Germinal center (tissue), 1 donor: ENCODE measurements at places on chromosomes 6 and 20.

GRCh38 chr6:5275497-5275896 is 14.2 kb downstream of the FARS2 start:
- DNase-seq, result no peak

- no peak for DNase-seq
Observed at GRCh38 chr6:3363296-3364025, 93.4 kb downstream of the SLC22A23 start.

- DNase-seq, result no peak
Observed at GRCh38 chr6:90368001-90368400, 71.4 kb upstream of the BACH2 start.

DNA sequence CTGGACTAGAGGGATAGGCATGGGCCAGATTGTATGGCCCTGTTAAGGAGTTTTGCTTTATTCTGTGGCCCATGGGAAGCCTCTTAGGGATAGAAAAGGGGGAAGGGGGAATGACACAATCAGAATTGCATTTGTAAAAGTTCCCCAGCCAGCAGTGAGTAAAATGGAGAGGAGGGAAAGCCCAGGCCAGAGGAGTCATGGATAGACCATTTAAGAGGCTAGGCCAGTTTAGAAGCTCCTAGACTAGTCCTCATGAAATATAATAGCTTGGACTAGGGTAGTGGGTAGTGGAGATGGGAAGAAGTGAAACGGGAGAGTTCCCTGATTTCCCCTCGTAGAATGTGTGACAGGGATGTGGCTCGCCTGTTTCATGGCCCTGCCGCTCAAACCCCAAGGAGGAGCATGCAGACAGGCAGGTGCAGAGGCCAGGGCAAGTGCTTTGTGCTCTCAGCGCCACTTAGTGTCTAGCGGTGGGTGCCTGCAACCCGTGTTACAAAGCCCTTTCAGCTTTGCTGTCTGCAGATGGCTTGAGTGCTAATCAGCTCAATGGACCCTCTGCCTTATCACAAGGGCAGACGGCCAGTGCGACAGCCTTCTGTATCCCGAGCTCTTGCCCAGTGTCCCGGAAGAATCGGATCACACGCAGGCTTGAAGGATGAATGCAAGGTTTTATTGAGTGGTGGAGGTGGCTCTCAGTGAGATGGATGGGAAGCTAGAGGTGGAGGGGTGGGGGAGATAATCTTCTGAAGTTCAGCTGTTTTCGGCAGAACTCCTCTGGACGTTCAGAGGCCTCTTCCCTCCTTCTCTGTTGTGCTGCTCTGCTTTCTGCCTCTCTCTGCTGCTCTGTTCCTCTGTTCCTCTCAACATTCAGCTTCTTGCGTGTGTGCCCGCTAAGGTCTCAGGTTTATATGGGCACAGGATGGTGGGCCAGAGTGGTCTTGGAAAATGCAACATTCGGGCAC is 141.1 kb downstream of the CEP57L1 start:
- DNase-seq, result no peak

GRCh38 chr6:154622618-154623336 is 110.4 kb upstream of the SCAF8 start:
- DNase-seq, result no peak

- no peak for DNase-seq
Observed at GRCh38 chr6:168706471-168707177, 265.6 kb downstream of the SMOC2 start.

DNA sequence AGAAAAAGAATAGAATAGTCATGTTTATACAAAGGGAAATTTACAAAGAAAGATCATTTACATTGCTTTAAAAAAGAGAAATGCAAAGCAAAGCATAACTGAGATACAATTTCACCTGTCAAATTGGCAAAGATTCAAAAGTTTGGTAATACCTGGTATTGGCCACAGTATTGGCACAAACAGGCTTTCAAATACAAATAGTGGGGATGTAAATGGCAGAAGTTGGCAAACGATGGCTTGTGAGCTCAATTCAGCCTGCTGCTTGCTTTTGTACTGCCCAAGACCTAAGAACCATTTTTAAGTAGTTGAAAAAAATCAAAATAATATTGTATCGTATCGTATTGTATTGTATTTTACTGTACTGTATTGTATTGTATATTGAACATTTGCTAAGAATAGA is 194.5 kb upstream of the JAG1 start:
- DNase-seq, result no peak

DNA sequence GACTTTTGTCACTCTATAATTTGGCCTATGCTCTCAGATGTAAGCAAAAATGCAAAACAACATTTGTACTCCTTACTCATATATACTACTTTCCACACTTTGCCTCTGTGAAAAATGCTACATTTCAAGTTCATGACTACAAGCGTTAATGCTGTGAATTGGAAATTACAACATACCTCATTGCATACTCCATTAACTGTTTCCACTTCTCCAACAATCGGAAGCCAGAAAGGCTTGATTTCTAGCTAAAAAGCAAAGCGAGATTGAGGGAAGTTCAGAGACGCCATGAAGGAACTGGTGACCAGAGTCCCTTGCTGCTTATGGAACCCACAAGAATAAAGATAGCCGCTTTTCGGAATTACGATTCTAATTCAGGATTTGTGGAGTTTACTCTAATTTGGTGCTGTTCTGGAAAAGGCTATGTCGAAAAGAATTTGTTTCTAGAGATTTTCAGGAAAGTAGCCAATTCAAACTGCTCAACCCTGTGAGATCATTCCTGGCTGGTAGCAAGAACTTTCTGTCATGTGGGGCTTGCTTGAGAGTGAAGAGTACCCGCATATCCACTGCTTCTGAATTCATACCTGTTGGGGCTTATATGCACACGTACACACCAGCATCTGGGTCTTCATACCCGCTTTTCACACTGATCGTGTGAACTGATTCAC is 98.0 kb upstream of the CITED2 start:
- no peak for DNase-seq

GRCh38 chr6:118122801-118123200 is 215.7 kb downstream of the SLC35F1 start:
- no peak for DNase-seq

- DNase-seq, result no peak
Observed at GRCh38 chr6:75812560-75812959, 63.5 kb downstream of the MYO6 start.

GRCh38 chr6:158039178-158039557 is 57.5 kb downstream of the SYNJ2 start:
- DNase-seq, result no peak

- peak; percentile 53 for DNase-seq
Observed at GRCh38 chr6:165729307-165729936, 66.4 kb upstream of the PDE10A start.

DNA sequence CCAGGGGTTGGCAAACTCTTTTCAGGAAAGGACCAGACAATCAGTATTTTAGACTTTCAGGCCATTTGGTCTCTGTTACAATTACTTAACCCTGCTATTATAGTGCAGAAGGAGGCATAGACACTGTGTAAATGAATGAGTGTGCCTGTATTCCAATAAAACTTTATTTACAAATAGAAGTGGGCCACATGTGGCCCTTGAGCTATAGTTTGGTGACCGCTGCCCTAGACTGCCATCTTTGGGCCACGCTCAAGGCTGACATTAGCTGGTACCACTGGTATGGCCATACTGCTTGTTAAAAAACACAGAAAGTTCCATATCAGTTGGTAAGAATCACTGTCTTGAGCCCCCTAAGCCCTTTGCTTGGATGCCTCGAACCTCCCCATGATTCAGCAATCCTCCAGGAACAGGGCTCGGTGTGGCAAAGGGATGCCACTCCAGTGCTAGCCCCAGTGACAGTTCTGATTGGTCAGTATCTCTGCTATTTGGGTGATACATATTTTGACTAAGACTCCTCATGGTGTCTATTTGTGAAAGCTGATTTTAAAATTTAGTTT is 23.3 kb upstream of the SNRNP48 start:
- DNase-seq, result no peak

- no peak for DNase-seq
Observed at GRCh38 chr6:85078058-85078457, 313.7 kb upstream of the TBX18 start.

DNA sequence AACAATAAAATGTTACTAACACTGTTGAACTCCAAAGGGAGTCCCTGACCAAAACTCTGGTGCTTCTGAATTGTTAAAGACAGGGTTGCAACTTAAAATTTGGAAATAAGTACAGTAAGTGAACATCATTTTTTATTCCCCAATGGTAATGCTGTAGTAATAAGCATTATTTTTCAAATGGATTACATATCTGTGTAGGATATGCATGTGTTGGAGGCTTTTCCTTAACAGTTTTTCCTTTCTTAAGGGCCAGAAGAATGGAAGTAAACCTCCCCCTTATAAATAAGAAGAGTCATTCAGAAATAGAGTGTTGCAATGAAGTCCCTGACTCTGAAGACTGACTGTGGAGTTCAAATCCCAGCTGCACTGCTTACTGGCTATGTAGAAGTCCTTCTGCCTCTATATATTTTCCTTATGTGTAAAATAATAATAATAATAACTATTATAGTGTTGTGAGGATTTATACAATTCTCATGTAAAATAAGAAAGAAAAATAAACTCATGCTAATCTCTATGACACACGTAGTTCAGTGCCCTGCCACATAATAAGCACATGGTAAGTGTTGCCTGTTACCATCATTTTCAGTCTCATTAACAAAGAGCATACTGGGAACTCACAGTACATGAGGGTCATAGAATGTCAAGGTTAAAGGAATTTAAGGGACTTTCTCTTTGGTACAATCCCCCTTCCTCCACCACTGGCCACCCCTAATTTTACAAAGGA is 129.8 kb upstream of the SMLR1 start:
- DNase-seq, result no peak

- DNase-seq, result no peak
Observed at GRCh38 chr6:124604719-124605118, 357.5 kb upstream of the RNF217 start.

DNA sequence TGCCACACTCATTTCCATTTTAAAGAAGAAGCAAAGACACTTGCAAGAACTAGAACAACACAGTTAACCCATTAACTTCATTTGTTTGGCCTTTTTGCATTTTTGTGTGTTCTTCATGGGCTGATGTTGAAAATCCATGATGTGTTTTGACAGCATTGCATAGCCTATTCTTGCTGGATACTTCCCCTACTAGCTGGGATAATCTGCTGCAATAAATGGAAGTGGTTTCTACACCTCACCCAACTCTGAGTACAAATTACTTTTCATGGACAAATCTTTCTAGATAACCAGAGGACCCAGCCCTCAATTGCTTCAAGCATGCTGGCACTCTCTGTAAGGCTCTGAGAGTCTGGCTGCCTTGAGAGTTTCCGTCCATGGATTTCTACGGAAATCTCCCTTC is 26.5 kb downstream of the CST9L start:
- no peak for DNase-seq

- DNase-seq, result peak; percentile 29
Observed at GRCh38 chr6:110635096-110635495, 158.7 kb upstream of the SLC22A16 start.

DNA sequence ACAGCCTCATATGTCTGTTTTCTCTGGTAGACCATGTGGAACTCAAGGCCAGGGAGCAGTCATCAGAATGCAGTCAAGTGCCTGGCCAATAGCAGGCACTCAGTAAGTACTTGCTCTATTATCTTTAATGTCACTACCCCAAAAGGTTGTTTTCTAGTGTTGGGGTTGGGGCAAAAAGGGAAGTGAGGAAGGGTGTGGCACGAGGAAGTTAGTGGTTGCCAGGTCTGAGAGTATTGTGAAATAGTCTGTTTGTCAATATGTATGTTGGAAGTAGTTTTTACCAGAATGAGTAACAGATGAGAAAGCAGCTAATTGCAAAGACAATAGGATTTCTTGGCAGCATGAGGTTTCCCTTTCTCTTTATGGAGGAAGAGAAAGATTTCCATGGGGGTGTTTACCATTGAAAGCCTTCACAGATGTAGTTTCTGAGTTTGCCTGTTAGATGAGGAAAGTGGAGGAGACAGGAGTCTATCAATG is 59.5 kb upstream of the ARMH2 start:
- DNase-seq, result peak; percentile 54

DNA sequence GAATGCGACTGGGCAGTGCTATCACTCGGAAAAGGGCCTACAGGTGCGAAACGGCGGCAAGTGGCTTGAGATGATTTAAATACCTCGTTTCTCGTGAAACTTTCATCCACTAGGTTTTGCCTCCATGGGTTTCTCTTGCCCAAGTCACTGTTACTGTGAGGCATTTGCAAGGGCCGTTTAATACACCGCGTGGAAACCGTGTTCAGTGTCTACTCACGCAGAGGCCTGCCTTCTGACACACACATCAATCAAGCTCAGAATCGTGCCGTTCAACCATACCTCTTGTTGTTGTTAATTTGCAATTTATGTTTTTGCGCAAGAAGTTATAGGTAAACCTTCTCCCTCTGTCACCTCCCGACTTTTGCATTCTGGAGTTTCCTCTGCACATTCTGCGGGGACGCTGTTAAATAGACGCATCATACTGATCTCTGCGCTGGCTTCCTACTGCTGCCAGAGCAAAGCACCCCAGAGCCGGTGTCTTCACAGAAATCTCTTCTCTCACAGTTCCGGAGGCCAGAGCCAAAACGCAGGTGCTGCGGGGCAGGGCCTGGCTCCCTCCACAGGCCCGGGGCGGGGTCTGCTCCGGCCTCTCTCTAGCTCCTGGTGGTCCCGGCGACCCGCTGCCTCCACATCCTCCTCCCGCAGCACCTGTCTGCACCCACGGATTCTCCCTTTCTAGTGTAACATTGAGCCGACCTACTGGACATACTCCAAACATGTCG is 251.4 kb downstream of the SMOC2 start:
- no peak for DNase-seq

DNA sequence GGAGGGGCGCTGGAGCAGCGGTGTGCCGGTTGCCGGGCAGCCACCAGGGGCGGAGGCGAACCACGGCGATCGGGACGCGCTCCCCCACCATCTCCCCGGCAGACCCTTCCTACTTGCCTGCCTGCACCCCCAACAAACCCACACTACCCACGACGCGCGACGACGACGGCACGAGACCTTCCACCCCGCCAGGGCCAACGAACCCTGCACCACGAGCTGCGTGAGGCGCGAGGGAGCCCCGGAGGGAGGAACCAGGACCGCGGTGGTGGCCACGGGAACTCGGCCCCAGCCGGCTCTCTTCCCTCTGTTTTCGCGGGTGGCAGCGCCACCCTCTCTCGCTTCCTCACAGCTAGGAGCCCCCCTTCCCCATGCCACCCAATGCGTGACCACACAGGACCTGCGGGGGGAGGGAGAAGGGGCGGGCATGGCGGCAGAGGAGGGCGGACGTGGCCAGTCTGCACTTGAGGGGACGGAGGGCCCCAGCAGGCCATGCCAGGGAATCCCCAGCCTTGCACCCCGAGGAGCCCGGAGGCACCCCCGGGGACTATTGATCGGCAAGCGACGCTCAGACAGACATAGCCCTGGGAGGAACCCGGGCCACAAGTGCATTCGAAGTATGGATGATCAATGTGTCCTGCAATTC is 1516.4 kb upstream of the DEFB115 start:
- no peak for DNase-seq

DNA sequence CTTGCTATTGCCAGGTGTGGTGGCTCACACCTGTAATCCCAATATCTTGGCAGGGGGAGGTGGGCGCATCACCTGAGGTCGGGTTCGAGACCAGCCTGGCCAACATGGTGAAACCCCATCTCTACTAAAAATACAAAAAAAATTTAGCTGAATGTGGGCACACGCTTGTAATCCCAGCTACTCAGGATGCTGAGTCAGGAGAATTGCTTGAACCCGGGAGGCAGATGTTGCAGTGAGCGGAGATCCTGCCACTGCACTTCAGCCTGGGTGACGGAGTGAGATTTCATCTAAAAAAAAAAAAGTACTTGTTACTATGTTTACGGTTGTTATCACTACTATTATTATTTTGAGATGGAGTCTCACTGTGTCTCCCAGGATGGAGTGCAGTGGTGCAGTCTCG is 3.0 kb downstream of the PPT2 start:
- no peak for DNase-seq
